ENCODE measurements at places on chromosomes 1 and 21. TPM values are rescaled to one million over a fixed set of nuclear protein-coding genes. Genes with fewer than 3 reads are reported as not detected.

- no peaks in the 10 kb centered on the region for H3K27me3 ChIP-seq
- H3K4me3 ChIP-seq, result no peak overlapping the region
- no peak for DNase-seq
- no peak overlapping the region for H3K27ac ChIP-seq
Measured at GRCh38 chr1:147472966-147473732, 68.2 kb upstream of the BCL9 start.

GRCh38 chr1:172674831-172675613 is 16.1 kb downstream of the FASLG start:
- no peaks in the 10 kb centered on the region for H3K27me3 ChIP-seq
- H3K27ac ChIP-seq, result no peak overlapping the region
- H3K4me3 ChIP-seq, result no peak overlapping the region
- no peak for DNase-seq
- no peaks in the 10 kb centered on the region for H3K4me1 ChIP-seq
- H3K36me3 ChIP-seq, result no peaks in the 10 kb centered on the region

- H3K4me3 ChIP-seq, result no peak overlapping the region
- no peak overlapping the region for H3K27ac ChIP-seq
- peaks cover 6% of the 10 kb centered on the region for H3K27me3 ChIP-seq
- no peaks in the 10 kb centered on the region for H3K36me3 ChIP-seq
Measured at GRCh38 chr1:152189657-152190442, 30.8 kb upstream of the RPTN start.

DNA sequence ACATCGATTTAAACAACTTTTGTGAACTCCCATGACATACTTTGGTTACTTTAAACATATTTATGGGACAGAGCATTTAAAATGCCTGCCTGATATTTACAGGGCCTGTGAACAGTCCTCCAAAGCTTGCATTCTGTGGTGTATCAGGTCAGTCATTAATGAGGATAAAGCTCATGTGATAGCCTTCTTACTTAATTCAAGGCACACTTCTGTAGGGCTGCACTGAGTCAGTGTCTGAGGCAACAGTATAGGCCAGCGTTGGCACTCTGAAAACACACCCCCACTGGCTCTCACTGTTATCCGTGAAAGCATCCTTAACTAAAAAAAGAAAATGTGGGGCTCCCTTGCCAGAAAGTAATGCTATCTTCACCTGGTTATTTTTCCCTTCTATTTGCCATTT is 200.0 kb downstream of the NFIA start:
- DNase-seq, result no peak
- no peaks in the 10 kb centered on the region for H3K27me3 ChIP-seq
- no peaks in the 10 kb centered on the region for H3K4me1 ChIP-seq
- H3K4me3 ChIP-seq, result no peak overlapping the region
- no peaks in the 10 kb centered on the region for H3K36me3 ChIP-seq

GRCh38 chr1:10208537-10208936 is 1.8 kb upstream of the KIF1B start:
- peaks cover 11% of the 10 kb centered on the region for H3K4me1 ChIP-seq
- no peaks in the 10 kb centered on the region for H3K36me3 ChIP-seq
- H3K27ac ChIP-seq, result no peak overlapping the region
- no peak for DNase-seq
- H3K27me3 ChIP-seq, result no peaks in the 10 kb centered on the region
- no peak overlapping the region for H3K4me3 ChIP-seq

GRCh38 chr1:70459496-70460225 is 48.6 kb downstream of the CTH start:
- no peak overlapping the region for H3K27ac ChIP-seq
- DNase-seq, result peak; percentile 4
- no peaks in the 10 kb centered on the region for H3K27me3 ChIP-seq
- H3K36me3 ChIP-seq, result no peaks in the 10 kb centered on the region
- H3K4me3 ChIP-seq, result no peak overlapping the region

GRCh38 chr21:26810676-26811415 is 34.4 kb downstream of the ADAMTS1 start:
- no peak overlapping the region for H3K4me3 ChIP-seq
- DNase-seq, result no peak
- H3K27ac ChIP-seq, result no peak overlapping the region
- no peaks in the 10 kb centered on the region for H3K4me1 ChIP-seq

GRCh38 chr1:59688976-59689375 is 125.8 kb upstream of the HOOK1 start:
- no peaks in the 10 kb centered on the region for H3K4me1 ChIP-seq

GRCh38 chr1:53640701-53641075 is 98.3 kb downstream of the GLIS1 start:
- no peak for DNase-seq
- no peaks in the 10 kb centered on the region for H3K36me3 ChIP-seq
- no peak overlapping the region for H3K27ac ChIP-seq
- no peak overlapping the region for H3K4me3 ChIP-seq

- H3K36me3 ChIP-seq, result 0 out of 2 replicates have a peak, but pooled peaks cover 3% of the 10 kb centered on the region
- DNase-seq, result no peak
- H3K27ac ChIP-seq, result peak overlapping the region; percentile 35
- no peaks in the 10 kb centered on the region for H3K27me3 ChIP-seq
Measured at GRCh38 chr1:15322648-15323350, 75.8 kb downstream of the FHAD1 start.

DNA sequence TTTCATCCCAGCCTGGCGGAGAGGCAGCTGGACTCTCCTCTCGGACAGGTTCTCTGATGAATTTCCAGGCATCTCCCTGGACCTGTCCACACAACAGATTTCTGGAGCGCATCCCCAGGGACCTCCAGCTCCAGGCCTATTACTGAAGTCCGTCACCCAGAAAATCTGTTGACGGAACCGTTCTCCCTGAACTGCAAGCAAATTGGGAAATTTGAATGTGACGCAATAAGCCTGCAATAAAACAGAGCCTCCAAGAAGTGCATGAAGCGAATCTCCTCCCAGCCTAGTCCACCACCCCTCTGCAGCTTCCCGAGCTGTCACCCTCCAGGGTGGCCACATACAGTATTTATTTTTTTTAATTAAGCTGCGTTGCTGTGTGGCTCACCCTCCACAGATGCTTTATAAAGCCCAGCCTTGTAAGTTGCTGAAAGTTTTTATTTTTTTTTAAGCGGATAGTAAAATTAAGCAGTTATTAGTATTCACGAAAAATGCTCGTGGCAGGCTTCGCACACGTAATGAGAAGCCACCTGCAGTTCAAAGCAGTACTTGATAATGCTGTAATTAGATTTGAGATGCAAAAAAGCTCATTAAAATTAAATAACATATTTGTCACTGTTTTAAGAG is 173.3 kb downstream of the CAMTA1 start:
- no peak for DNase-seq
- H3K4me1 ChIP-seq, result peaks cover 41% of the 10 kb centered on the region
- no peaks in the 10 kb centered on the region for H3K36me3 ChIP-seq
- H3K27ac ChIP-seq, result no peak overlapping the region
- no peaks in the 10 kb centered on the region for H3K27me3 ChIP-seq
- no peak overlapping the region for H3K4me3 ChIP-seq

DNA sequence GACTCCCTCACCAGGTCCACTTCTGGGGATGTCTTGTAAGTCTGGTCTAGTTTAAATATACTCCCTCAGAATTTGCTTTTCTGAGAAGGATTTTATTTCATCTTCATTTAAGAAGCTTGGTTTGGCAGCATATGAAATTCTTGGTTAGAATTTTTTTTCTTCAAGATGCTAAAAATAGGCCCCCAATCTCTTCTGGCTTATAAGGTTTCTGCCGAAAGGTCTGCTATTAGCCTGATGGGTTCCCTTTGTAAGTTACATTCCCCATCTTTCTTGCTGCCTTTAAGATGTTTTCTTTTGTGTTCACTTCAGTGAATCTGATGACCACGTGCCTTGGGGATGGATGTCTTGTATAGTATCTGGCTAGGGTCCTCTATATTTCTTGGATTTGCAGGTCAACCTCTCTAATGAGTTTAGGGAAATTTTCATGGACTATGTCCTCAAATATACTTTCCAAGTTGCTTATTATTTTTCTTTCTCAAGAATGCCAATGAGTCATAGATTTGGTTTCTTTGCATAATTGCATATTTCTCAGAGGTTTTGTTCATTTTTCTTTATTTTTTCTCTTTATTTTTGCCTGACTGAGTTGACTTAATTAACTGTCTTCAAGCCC is 19.4 kb downstream of the TCP10L start:
- DNase-seq, result no peak
- peaks cover 18% of the 10 kb centered on the region for H3K4me1 ChIP-seq
- no peaks in the 10 kb centered on the region for H3K36me3 ChIP-seq
- no peak overlapping the region for H3K4me3 ChIP-seq
- H3K27me3 ChIP-seq, result no peaks in the 10 kb centered on the region

DNA sequence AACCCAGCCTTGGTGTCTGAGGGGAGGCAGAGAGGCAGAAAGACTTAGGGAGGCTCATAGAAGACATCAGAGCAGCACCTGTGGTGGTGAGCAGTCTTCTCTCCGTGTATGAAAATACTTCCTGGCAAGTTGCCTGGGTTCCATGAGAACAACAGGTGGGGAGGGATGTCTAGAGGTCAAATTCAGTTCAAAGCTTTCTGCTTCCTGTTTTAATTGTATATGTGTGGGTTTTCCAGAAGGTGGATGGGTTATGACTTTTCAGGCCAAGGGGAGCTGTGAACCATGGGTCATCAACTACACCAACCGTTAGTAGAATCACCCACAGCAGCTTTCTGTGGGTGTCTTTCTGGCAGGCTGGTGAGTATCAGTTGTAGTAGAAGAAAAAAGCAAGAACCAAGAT is 4.1 kb upstream of the FCRL2 start:
- no peaks in the 10 kb centered on the region for H3K4me1 ChIP-seq
- H3K4me3 ChIP-seq, result no peak overlapping the region
- no peaks in the 10 kb centered on the region for H3K36me3 ChIP-seq
- DNase-seq, result no peak

- no peak overlapping the region for H3K4me3 ChIP-seq
- H3K4me1 ChIP-seq, result no peaks in the 10 kb centered on the region
- DNase-seq, result no peak
- H3K27ac ChIP-seq, result no peak overlapping the region
Measured at GRCh38 chr1:13733711-13734110, 33.7 kb downstream of the PRDM2 start.

GRCh38 chr1:86288586-86289147 is 107.5 kb downstream of the ODF2L start:
- no peak for DNase-seq
- no peaks in the 10 kb centered on the region for H3K36me3 ChIP-seq
- H3K4me1 ChIP-seq, result no peaks in the 10 kb centered on the region
- no peak overlapping the region for H3K4me3 ChIP-seq
- no peak overlapping the region for H3K27ac ChIP-seq
- H3K27me3 ChIP-seq, result no peaks in the 10 kb centered on the region

GRCh38 chr21:25062061-25062460 is 545.2 kb downstream of the MRPL39 start:
- H3K36me3 ChIP-seq, result no peaks in the 10 kb centered on the region
- no peak overlapping the region for H3K27ac ChIP-seq
- H3K4me1 ChIP-seq, result no peaks in the 10 kb centered on the region
- H3K4me3 ChIP-seq, result no peak overlapping the region

Gene RLF
- total RNA-seq, result 20.5 TPM

Gene GNAT2
- 0.76 TPM for total RNA-seq

Gene CD247
- total RNA-seq, result 0.57 TPM

Gene EPHA10
- total RNA-seq, result 6.5 TPM

Gene POU3F1
- total RNA-seq, result not detected

Gene RNPC3
- total RNA-seq, result 11.1 TPM

Gene ANGPTL3
- total RNA-seq, result 0.07 TPM

Gene C4BPB
- total RNA-seq, result not detected
